ENCODE measurements at places on chromosomes 11 and 22.

- no peak for DNase-seq
Observed at GRCh38 chr11:91023731-91024130, 800.9 kb upstream of the CHORDC1 start.

DNA sequence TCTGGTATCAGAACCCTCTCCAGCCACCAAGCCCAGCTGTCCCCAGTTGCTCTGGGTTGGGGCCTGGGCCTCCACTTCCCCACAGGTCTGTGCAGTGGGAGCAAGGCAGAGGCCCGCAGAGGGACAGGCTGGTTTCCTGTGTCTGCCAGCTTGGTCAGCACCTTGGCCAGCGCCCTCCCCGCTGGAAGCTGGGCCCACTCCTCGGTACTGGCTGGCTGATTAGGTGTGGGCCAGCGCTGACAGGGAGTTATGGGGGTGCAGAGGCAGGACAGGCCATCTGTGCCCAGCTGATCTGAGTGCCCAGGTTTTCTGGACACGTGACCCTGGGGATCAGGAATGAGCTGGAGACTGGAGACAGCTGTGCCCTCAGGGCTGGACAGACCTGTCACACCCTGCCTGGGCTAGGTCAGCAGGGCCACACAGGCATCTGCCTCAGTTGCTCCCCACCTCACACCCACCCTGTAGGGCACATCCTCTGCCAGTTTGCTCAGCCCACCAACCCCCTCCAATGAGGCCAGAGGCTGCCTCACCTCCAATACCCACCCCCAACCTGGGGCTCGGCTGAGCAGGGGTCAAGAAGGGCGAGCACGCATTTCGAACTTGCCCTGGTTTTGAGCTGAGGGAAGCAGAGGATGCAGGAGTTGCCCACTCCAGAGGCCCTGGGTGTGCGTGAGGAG, 175.3 kb downstream of the IGLL1 start:
- no peak for DNase-seq

DNA sequence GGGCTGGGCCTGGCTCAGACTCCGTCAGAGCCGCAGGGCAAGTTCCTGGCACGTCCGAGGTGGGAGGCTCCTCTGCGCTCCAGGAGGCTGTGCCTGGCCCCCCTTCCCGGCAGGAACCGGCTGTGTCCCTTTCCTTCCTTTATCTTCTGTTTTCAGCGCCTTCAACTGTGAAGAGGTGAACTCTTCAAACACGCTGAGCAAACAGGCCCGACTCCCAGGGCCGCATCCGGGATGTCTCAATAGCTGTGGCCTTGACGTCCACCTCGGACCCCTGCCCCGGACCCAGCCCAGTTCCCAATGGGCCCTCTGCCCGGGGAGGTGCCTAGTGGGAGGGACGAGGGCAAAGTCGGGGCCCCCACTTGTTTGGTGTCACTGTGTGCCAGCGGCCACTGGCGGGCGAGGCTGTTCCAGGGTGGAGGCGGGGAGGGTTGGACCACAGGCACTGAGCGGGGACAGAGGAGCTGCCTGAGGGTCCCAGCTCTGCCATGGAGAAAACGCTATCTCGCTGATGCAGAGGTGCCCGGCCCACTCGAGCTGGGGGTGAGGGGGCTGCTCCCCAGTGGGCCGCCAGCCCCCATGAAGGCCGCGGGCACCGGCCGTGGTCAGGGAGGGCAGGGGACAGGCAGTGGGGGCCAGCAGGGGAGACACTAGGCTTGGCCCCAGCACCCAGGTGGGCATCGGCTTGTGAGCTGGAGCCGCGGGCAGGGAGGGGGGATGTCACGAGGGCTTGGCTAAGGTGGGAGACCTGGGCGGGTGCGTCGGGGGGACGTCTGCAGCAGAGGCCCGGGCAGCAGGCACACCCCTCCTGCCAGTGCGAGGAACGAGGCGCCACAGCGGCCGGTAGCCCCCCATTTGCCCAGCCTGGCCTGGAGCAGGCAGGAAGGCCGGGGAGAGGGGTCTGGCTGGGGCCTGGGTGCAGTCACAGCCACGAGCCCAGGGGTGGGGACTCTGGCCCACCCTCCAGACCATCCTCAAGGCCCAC, 2.7 kb upstream of the MUC5B start:
- DNase-seq: no peak

DNA sequence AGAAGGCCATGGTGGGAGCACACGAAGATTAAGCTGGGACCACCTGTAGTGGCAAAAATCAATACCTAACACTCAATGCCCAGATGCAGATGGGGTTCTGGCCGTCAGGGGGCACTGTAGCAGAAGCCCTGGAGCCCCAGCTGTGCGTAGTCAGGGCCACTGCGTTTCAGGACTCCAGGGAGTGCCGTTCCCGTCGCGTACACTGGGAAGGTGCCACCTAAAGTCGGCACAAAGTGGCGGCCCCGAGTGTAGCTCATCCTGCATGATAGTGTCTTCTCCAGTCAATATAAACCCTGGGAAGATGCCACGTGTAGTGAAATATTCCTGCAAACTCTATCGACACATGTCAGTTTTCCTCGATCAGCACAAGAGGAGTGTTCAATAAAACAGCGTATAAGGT, 123.8 kb upstream of the NTM start:
- DNase-seq: no peak

DNA sequence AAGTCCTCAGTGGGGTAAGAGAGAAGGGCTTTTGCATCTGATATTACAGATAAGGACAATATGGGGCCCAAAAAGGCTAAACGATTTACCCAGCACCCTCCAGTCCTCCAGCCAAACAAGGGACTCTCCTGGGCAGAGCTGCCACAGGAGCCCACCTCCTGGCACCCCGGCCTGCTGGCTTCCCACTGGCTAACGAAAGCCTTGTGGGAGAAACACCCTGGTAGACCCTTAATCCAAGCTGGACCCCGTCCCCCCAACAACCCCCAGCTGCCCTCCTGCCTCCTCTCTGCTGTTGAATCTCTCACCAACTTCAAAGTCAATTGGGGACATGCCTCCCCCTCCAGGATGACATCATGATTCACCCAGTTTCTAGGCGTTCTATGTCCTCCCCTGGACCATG, 10.8 kb downstream of the C1QTNF6 start:
- no peak for DNase-seq

- peak; percentile 35 for DNase-seq
Observed at GRCh38 chr22:36541831-36542411, 13.0 kb upstream of the EIF3D start.

DNA sequence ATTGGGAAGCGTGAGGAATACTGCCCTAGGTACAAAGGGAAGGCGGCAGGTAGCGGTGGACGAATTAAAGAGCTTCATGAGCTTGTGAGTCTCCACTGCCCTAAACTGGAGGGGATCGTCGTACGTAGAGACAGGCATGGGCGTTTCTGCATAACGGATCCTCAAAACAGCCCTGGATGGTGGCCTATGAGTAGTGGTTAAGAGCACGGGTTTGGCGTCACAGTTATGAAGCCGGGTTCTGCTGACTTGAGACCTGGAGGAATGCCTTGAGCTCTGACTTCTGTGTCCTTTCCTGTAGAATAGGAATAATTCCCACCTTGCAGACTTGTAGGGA, 335 bp downstream of the TMEM138 start:
- DNase-seq: peak; percentile 5

DNA sequence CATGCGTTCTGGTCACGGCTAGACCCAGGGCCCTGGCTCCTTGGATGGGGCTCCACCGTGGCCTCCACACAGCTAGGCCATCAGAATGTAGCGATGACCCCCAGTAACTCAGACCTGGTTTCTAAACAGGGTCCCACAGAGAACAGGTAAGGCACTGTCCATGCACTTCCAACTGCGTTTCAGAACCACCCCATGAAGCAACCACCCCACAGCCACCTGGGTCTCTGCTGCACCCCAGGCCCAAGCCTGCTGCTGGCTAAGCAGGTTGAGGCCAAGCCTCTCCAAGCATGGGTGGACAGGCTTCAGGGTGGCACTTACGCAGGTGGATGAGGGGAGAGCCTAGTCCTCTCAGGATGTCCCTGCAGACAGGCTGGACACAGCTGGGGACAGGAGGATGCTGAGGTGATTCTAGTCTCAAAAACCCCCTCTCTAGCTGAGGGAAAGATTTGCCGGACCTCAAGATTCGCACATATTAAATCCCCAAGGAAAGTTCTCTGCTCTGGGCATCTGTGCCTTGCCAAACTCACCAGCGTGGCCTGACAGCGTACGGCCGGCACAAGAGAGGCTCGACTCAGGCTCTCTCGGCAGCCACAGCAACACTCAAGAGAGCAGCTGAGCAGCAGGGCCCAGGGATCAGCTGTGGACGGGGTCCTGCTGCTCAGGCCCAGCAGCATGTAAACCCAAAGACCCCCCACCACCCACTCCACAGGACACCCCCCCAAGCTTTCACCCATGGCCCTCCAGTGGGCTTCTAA, 141.6 kb downstream of the CRYBB2 start:
- DNase-seq: no peak

GRCh38 chr11:31487848-31488247, 21.6 kb downstream of the IMMP1L start:
- no peak for DNase-seq

- DNase-seq: no peak
Observed at GRCh38 chr22:35973388-35973787, 55.2 kb downstream of the RBFOX2 start.

DNA sequence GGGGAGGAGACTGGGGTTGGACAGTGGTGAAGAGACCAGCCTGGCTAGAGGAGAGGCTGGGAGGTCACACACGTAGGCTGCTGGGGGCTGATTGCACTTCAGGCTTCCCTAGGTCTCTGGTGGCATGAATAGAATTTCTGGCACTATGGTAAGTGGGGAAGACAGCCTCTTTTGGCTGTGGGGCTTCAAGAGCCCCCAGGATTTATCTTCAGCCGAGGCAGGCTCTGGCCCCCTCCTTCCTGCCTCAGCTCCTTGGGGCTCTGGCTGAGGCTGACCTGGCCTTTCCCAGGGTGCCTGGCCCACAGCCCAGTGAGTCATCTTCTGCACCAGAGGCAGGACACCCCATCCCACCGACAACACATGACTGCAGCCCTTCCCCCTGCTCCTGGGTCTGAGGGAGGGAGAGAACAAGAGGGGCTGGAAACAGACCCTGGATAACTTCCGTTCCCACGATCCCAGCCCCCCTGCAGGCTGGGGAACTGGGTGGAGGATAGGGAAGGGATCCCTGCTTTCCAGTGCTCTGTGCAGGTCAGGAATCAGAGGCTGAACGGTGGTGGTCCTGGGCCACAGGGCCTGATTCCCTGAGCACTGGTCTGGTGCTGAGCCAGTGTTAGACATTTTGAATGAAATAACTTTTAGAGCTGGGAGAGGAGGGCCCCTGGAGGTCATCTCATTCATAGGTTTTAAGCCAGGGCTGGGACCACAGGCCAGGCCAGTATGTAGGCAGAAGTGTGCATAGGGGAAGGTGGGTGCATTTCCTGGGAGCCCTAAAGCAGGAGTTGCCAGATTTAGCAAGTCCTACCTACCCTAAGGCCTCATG, 26.5 kb downstream of the ARHGEF17 start:
- DNase-seq: no peak

- no peak for DNase-seq
Observed at GRCh38 chr22:41034706-41035105, 57.7 kb upstream of the EP300 start.

GRCh38 chr11:94826415-94826814, 58.3 kb downstream of the AMOTL1 start:
- DNase-seq: no peak

DNA sequence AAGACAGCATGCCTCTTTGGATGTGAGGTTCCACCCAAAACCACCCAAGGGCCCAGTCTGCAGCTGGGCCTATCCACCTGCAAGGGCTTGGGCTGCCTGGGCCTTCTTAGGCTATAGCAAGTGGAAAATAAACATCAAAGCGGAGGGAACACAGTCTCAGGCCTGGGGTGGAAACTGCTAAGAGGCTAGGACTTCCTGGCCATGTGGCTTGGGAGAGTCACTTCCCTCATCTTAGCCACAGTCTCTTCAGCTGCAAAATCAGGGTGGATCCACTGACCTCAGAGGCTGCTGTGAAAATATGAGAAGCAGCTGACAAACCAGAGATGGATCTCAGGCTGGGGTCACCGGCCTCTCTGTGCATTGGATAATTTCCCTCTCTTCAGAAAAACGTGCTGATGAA, 30.6 kb upstream of the TFIP11 start:
- DNase-seq: no peak

DNA sequence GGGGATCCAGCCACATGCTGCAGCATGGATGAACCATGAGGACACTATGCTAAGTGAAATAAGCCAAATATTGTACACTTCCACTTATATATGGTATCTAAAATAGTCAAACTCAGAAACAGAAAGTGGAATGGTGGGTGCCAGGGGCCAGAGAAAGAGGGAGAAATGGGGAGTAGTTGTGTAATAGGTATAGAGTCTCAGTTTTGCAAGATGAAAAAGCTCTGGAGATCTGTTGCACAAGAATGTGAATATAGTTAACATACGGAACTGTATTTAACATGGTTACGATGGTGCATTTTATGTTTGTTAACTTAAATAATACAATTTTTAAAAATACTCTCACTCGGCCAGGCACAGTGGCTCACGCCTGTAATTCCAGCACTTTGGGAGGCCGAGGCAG, 21.2 kb downstream of the GDPD5 start:
- DNase-seq: no peak

GRCh38 chr11:8768625-8769333, 86.2 kb downstream of the RPL27A start:
- no peak for DNase-seq

- DNase-seq: no peak
Observed at GRCh38 chr11:126176853-126177470, 34.5 kb downstream of the RPUSD4 start.

DNA sequence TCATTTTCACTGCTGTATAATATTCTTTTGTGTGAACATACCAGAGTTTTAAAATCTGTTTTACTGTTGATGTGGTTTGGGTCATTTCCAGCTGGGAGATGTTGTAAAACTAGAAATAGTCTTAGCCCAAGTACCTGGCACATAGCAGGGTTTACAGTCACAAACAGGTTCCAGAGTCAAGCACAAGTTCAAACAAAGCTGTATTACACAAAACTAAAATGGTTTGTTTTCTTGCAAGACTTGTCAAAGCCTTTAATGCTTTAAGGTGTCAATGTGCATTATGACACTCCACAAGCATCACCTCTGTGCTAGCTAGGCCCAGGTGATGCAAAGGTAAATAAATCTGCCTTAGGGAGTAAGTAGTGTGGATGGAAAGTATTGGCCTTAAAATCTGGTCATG, 379.1 kb downstream of the MN1 start:
- DNase-seq: no peak

DNA sequence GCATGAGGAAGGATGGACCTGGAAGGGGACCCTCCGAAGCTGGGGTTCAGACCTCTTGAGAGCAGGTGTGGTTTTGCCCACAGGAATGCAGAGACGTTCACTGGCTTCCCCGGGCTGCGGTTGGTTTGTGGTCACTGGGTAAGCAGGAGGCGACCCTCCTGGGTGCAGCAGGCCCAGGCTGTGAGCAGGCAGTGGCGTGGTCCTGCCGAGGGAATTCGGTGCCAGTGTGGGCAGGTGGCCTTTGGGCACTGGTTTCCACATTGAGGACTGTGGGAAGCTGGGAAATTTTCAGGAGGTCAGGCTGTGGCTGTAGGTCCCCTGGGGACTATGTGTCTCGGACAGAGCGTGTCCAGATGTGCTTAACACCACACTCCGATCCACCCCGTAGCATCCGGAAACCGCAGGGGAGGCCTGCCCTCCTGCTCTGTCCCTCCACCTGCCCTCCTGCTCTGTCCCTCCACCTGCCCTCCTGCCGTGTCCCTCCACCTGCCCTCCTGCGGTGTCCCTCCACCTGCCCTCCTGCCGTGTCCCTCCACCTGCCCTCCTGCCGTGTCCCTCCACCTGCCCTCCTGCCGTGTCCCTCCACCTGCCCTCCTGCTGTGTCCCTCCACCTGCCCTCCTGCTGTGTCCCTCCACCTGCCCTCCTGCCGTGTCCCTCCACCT, 27.5 kb downstream of the TPCN2 start:
- DNase-seq: no peak
